Renal cortex interstitium (tissue), 15 donors: ENCODE measurements at places on chromosomes 2 and 18.

- DNase-seq: no peak
Measured at GRCh38 chr2:45541450-45541849, 69.6 kb downstream of the SRBD1 start.

DNA sequence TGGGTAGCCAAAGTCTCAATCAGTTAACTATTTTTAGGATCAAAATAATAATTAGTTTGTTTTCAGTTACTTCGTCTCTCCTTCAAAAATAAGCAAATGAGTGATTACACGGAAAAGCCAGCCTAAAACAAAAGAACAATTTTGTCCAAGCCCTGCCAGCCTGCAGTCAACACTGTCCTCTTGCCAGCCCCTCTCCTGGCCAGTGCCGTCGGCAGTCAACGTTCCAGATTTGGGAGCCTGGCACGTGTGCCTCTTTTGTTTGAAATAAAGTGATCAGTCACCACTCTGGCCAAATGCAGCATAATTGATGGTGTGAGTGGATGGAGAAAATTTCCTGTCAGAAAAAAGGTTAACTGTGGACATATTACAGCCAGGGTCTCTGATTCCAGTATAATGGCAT, 260.6 kb upstream of the SKOR2 start:
- no peak for DNase-seq

GRCh38 chr2:195563857-195564512, 93.0 kb upstream of the SLC39A10 start:
- no peak for DNase-seq

- DNase-seq: no peak
Measured at GRCh38 chr2:144015655-144016245, 504.2 kb downstream of the ZEB2 start.

- no peak for DNase-seq
Measured at GRCh38 chr18:63000839-63001238, 285.5 kb downstream of the PHLPP1 start.

DNA sequence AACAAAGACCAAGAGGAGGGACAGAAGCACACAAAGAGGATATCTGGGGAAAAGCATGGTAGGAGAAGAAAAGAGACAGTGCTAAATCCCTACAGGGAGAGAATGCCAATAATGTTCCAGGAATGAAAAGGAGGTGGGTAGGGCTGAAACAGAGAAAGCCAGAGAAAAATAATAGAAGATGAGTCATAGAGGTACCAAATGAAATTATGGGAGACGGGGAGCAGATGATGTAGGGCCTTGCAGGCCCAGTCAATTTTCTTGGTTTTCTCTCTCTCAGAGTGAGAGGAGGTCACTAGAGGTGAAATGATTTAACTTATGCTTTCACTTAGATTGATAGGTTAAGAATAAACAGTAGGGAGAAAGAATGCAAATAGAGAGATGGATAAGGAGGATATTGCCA, 61.5 kb downstream of the RPRM start:
- no peak for DNase-seq

DNA sequence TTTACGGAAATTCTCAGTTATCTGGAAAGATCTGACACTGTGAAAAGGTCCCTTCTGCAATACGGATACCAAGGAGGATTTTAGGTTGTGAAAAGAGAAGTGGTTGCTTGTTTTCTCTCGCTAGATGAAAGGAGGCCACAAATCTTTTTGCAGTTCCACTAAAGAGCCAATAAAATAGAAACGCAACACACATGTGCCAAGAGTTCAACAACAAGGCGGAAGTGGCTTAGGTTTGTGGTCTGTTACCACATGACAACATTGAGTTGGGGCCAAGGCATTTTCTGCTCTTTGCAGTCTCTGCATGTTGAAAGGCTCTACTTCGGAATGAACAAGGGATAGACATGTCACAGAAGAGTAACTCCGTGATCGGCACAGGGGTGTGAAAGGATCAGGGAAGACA, 115.7 kb upstream of the OSR1 start:
- peak; percentile 26 for DNase-seq
